Activated T-cell treated with anti-CD3 and anti-CD28 coated beads, Interleukin-2, amount 50 U/mL, for 72 hours (primary cell): ENCODE measurements at places on chromosomes 6 and 20.

DNA sequence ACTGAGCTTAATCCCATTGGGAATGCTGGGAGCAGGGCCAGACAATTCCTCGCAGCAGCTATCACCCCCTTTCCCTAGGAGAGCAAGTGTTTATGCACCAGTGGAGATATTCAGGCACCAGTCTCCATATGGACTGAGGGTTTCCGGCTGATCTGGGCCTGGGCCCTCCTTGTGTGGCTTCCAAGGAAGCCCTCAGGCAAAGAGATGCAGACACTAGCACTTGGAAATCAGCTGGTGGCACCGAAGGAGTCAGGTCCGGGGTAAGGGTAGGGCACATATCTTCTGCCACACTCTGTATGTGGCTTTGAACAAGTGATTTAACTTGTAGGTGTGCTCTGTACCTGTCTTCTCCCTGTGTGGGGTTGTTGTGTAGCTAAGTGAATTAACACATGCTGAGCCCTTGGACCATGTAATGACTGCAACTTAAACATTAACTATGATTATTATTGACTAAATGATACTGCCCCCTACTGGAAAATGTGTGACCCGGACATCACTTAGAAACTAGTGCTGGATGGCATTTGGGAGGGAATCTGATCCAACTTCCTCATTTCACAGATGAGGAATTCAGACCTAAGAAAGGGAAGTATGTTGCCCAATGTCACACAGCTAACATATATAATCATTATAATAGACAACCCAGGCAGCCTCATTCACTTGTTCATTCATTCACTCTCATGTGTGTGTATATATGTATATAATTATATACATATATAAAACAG, 19.3 kb upstream of the WFDC2 start:
- peaks cover 15% of the 10 kb centered on the region for H3K27me3 ChIP-seq
- no peak overlapping the region for H3K27ac ChIP-seq
- peak; percentile 15 for DNase-seq
- no peak overlapping the region for H3K4me3 ChIP-seq
- no peaks in the 10 kb centered on the region for H3K4me1 ChIP-seq
- H3K36me3 ChIP-seq, result no peaks in the 10 kb centered on the region

DNA sequence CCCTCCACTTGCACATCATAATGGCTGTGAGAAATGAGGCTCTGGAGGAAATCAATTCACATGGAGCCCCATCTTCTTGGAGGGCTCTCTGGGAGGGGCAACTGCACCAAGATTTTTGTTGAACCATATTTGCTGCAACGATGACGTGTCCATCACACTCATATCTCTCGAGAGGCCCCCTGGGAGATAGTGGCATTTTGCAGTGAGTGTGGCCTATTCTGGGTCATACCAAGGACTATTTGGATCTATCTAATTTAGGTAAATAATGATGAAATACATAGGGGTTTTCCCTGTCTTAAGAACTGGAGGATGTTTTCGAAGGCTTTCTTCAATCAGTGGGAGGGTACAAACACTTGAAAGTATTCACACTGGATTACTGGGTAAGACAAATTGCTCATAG, 31.6 kb downstream of the CNR1 start:
- H3K4me3 ChIP-seq, result no peak overlapping the region
- H3K4me1 ChIP-seq, result no peaks in the 10 kb centered on the region
- H3K27me3 ChIP-seq, result peaks cover 17% of the 10 kb centered on the region
- no peak for DNase-seq
- H3K36me3 ChIP-seq, result no peaks in the 10 kb centered on the region

GRCh38 chr6:41371992-41372831, 36.8 kb downstream of the NCR2 start:
- H3K27ac ChIP-seq, result peak overlapping the region; percentile 4
- H3K4me1 ChIP-seq, result peaks cover 48% of the 10 kb centered on the region

- H3K4me3 ChIP-seq, result no peak overlapping the region
- H3K27me3 ChIP-seq, result peaks cover 26% of the 10 kb centered on the region
- DNase-seq, result no peak
- no peaks in the 10 kb centered on the region for H3K4me1 ChIP-seq
- no peak overlapping the region for H3K27ac ChIP-seq
These were observed 52.4 kb downstream of the SLC22A1 start for GRCh38 chr6:160173806-160174527.

DNA sequence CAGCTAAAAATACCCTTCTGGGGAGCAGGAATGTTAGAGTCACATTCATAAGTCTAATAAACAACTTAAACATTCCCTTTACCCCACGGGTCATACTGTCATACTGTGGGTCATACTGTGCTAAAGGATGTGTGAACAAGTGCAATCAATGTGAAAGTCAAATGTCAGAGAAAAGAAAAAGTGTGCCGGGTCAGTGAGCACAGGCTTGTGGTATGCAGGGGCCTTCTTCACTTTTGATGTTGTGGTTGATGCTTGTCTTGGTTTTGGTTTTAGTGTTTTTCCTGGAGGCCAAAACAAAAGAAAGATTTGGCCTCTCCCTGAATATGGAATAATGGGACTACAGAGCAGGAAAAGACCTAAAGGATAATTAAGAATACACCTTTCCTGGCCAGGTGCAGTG, 267.9 kb upstream of the PLN start:
- H3K4me1 ChIP-seq, result no peaks in the 10 kb centered on the region
- H3K4me3 ChIP-seq, result no peak overlapping the region
- no peak overlapping the region for H3K27ac ChIP-seq
- peaks cover 28% of the 10 kb centered on the region for H3K27me3 ChIP-seq
- DNase-seq, result no peak

GRCh38 chr6:72595812-72596211, 26.1 kb upstream of the KCNQ5 start:
- no peak overlapping the region for H3K4me3 ChIP-seq
- DNase-seq, result no peak
- H3K4me1 ChIP-seq, result peaks cover 4% of the 10 kb centered on the region
- H3K36me3 ChIP-seq, result no peaks in the 10 kb centered on the region
- H3K27me3 ChIP-seq, result peaks cover 8% of the 10 kb centered on the region
- H3K27ac ChIP-seq, result no peak overlapping the region

GRCh38 chr6:157260735-157261410, 62.4 kb downstream of the TMEM242 start:
- no peaks in the 10 kb centered on the region for H3K4me1 ChIP-seq
- no peak overlapping the region for H3K4me3 ChIP-seq
- no peaks in the 10 kb centered on the region for H3K36me3 ChIP-seq
- peaks cover 2% of the 10 kb centered on the region for H3K27me3 ChIP-seq
- H3K27ac ChIP-seq, result no peak overlapping the region

DNA sequence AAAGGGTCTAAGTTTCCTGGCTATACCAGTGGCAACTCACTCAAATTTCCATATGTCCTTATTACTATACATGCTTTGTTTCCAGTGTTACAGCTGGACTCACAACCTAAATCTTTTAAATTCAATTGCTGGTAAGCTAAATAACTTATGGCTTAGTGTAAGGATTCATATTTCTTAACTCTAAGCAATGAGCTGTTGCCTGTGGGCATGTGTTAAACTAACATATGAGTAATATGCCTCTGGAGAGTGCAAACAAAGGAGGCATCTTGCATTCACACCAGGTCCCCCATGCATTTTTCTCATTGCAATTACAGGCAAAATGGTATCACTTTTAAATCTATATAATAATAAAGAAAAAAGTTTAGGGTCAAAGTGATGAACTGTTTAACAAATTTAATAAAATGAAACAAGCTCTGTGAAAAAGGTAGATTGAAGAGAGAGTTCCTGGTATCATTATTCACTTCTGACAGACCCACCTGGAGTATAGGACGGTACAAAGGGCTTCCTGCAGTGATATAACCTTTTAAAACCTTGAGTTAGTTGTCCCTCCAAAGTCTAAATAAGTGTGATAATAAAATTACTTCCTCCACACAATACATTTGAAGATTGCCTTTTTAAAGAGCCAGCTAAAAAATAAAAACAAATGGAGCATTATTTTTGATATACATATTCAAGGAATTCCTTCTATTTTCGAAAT, 57.6 kb upstream of the HMGCLL1 start:
- no peaks in the 10 kb centered on the region for H3K36me3 ChIP-seq
- no peak for DNase-seq
- H3K27me3 ChIP-seq, result no peaks in the 10 kb centered on the region
- no peaks in the 10 kb centered on the region for H3K4me1 ChIP-seq
- H3K4me3 ChIP-seq, result no peak overlapping the region
- H3K27ac ChIP-seq, result no peak overlapping the region

DNA sequence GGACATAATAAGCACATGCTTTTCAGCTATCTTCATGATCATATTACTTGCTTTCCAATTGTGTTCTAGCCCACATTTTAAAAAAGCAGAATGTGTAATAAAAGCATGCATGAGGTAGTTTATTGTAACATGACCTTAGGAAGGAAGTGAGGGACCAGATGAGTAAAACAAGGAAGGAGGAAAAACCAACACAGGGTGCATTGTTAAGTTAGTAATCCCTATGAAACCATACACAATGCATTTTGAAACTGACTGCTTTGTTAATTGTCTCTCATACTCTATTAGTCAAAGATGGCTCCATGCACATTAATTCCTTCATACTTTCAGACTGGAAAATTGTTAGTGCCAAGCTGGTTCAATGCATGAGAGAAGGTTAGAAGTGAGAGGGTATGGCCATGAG, 37.7 kb upstream of the CENPW start:
- DNase-seq, result no peak
- H3K4me3 ChIP-seq, result no peak overlapping the region
- H3K27ac ChIP-seq, result no peak overlapping the region
- peaks cover 8% of the 10 kb centered on the region for H3K4me1 ChIP-seq
- H3K36me3 ChIP-seq, result no peaks in the 10 kb centered on the region

DNA sequence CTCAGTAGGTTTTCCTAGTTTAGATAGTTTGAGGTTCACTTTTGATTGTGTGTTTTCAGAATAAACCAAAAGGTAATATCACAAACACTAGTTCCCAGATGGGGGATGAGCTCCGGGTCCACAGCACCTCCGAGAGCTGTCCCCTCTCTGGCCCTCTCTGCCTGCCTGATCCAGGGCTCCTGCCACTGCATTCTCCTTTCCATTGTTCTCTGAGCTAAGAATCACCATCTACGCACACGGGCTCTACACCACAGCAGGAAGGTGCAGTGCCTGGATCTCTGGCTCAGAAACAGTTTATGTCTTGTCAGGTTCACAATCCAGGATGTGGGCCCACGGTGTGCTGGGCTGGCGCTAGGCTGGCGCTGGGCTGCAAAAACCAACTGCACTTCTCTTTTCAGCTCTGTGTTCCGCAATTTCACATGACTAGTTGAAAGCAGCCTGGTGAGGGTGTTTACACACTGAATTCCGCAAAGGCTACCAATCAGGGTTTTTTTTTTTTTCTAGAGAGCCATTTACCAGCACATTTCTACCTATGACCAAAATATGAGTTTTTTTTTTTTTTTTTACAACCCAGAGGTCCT, 167.5 kb downstream of the SOD2 start:
- H3K36me3 ChIP-seq, result no peaks in the 10 kb centered on the region
- no peaks in the 10 kb centered on the region for H3K4me1 ChIP-seq
- no peak overlapping the region for H3K27ac ChIP-seq
- DNase-seq, result no peak

DNA sequence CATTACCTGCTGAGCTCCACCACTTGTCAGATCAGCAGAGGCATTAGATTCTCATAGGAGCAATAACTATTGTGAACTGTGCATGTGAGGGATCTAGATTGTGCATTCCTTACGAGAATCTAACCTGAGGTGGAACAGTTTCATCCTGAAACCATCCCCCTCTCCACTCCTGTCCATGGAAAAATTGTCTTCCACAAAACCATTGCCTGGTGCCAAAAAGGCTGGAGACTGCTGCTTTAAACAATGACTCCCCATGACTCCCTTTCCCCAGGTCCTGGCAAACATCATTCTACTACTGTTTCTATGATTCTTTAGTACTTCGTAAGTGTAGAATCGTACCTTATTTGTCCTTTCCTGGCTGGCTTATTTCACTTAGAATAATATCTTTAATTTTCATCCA, 9.7 kb upstream of the DYNLRB1 start:
- peaks cover 9% of the 10 kb centered on the region for H3K36me3 ChIP-seq
- no peak overlapping the region for H3K4me3 ChIP-seq
- no peak overlapping the region for H3K27ac ChIP-seq
- H3K4me1 ChIP-seq, result no peaks in the 10 kb centered on the region
- no peaks in the 10 kb centered on the region for H3K27me3 ChIP-seq

DNA sequence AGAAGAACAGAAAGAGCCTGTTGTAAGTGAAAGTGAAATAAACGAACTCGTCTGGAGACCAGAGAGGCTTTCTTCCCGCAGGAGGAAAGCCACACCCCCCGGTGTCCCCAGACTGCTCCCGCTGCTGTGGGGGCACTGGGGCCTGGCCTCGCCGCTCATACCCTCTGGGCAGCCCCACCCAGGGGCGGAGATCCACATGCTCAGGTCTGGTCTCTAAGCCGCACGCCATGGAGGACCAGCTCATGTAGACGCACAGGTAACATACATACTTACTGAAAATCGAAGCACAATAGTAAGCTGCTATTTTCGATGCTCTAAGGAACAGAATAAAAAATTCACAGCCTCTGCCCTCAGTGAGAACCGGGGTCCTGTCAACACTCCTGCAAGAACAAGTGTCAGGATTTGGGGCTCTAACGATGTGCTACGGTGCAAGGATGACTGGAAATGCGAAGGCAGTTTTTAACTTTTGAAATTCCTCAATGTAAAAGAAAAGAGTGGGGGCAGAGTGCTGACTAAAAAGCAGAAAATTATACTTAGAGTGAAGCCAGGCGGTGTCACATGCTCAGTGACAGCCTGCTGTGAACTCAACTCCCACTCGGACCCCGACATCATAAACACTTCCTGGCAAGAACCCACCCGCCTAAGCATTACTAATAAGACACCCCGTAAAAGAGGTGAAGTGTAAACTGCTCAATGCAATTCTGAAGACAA, 110.5 kb downstream of the IRF4 start:
- peaks cover 94% of the 10 kb centered on the region for H3K4me1 ChIP-seq
- H3K27ac ChIP-seq, result peak overlapping the region; percentile 100
- DNase-seq, result peak; percentile 79
- H3K4me3 ChIP-seq, result peak overlapping the region; percentile 97

DNA sequence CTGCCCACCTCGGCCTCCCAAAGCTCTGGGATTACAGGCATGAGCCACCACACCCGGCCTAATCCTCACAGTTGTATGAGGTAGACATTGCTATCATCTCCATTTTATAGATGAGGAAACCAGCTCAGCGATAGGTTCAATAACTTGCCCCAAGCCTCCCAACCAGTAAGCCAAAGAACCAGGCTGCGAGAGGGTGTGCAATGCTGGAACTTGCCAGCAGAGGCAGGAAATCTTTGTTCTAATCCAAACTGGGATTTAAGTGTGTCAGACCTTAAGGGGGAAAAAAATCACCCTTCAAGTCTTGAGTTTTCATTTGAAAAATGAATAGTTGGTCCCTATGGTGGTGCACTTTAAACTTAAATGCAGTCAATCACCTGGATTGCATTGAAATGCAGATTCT, 20.1 kb upstream of the RNGTT start:
- no peak overlapping the region for H3K4me3 ChIP-seq
- H3K36me3 ChIP-seq, result no peaks in the 10 kb centered on the region
- no peaks in the 10 kb centered on the region for H3K27me3 ChIP-seq
- DNase-seq, result no peak

- no peak for DNase-seq
- no peak overlapping the region for H3K4me3 ChIP-seq
- no peaks in the 10 kb centered on the region for H3K4me1 ChIP-seq
- no peak overlapping the region for H3K27ac ChIP-seq
These were observed 580.0 kb downstream of the QKI start for GRCh38 chr6:163994566-163994965.
